Tongue (tissue), 3 donors: ENCODE measurements at places on chromosomes 4 and X. TPM values are rescaled to one million over a fixed set of nuclear protein-coding genes. Genes with fewer than 3 reads are reported as not detected.
A peak's percentile ranks its signal among the peaks of the same experiment; 100 is the strongest.

DNA sequence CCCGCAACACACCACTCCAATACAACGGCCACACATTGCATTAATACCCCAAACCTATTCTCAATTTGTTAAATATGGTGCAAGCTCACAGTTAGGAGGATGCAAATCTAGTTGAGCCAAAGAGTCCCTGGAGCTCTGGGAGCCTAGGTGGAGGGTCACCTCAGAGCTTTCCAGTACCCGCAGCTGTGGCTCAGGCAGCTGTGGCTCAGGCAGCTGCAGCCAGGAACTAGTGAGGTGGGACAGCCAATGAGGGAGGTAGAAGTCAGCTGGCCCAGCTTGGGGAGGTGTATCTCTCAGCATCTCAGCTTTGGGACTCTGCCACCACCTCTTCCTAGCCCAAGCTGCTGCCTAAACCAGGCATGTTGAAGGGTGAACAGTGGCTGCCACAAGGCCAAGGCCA, 36.7 kb upstream of the ARHGAP6 start:
- no peak for DNase-seq

NRK gene
- total RNA-seq = 256 TPM

CSAG3 gene
- total RNA-seq = not detected

DNA sequence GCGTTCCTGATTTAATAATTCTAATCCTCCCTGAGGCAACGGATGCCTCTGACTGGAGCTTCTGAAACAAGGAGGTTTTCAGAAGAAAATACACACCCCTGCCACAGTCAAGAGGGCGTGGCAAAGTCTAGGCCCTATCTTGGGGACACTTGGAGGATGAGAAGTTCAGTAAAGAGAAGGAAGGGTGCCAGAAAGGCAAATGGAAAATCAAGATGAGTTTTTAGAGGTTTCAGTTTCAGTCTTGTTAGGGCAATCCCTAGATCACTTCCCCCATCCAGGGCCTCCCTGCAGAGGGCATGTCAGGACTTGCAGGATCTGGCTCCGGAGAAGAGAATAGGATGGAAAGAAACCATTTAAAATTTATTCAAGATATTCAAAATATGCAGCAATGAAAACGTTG, 28.5 kb upstream of the FGF2 start:
- DNase-seq = peak; percentile 72

DNA sequence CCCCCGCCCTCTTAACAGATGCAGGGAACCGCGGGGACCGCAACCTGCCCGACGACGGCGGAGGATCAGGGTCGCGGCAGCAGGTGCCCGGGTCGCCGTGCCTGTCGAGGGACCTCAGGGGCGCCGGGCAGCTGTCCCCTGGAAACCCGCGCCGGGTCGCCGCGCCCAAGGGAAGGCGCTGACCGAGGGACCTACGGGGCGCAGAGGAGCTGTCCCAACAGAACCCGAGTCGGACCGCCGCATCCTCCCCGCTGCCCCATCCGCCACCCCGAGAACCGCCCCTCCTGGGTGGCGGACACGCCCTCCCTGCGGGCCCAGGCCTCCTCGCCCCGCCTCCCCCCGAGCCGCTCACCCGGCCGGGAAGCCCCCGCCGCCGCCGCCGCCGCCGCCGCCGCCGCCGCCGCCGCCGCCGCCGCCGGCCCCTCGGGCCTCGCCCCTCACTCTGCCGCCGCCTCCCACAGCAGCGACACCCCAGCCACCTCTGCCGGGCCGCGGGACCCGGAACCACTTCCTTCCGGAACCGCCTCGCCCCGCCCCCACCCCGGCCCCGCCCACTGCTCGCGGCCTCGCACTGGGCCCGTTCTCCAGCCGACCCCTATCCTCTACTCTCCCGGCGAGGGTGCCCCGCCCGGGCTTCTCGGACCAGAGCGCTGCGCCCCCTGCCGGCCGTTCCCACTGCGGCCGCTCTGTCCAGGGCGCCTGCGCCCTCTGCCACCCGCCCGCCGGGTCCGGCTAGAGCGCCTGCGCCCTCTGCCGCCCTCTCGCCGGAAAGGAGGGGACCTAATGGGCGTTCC, at the start of gene BCLAF3:
TSS of gene BCLAF3 (minus strand) at position 506 of the 794 bp plus-strand sequence. CDS start 20,797 bp downstream, outside the sequence.
- peak; percentile 93 for DNase-seq

NPY1R gene
- 6.3 TPM for total RNA-seq

GRCh38 chr4:143407888-143408287, 71.2 kb downstream of the GAB1 start:
- no peak for DNase-seq

SHROOM2 gene
- 2.6 TPM for total RNA-seq

GRCh38 chrX:37787423-37787869, 7.6 kb downstream of the CYBB start:
- no peak for DNase-seq

SYP gene
- 1.1 TPM for total RNA-seq

EVC2 gene
- 9.7 TPM for total RNA-seq

DNA sequence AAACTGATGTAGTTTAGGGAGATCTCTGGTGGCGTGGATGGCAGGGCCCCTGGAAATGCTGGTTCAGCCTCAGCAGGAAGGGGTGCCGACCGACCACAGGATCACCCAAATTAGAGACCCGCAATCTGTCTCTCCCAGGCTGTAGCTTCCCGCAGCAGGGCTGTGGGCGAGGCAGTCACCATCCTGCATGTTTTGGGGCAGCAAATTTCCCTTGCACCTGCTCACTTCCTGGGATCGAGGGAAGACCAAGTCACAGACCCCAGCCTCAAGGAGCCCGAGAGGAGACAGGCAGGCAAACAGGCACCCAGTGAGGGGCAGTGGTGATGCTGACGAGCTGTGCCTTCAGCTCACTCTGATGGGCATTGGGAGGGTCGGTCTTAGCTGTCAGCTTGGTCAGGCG, 21.2 kb upstream of the GPR78 start:
- DNase-seq = no peak

DNA sequence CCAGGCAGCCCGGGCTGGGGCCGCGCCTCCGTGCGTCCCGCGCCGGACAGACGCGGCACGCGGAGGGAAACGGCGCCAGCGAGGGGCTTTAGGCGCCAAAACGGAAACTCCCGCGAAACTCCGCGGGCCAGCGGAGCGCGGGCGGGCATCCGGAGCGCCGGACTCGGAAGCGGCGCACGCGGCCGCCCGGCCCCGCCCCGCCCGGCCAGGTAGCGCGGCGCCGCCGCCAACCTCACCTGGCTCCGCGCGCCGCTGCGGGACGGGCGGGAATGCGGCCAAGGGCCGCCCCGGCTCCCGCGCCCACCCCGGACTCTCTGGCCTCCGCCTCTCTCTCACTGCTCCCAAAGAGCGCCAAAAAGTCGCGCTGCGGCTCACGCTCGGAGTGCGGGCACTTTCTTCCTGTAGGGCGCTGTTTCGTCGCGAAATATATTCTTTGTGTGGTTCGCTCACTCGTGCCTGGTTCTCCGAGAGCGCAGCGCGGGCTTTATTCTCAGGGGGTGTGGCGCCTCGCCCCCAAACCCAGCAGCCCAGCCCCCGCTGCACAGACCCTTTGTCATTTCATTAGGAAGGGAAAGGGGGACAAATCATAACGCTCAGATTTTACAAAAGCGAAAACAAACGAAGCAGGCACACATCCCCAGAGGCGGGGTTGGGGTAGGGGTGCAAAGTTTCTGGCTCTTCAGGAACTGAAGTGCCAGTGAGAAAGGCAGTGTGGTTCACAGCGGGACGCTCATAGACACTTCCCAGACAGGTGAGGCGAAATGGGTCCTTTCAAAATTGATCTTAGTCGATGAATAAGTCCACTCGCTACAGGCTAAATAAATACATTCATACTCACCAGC, 961 bp upstream of the MBNL3 start:
- DNase-seq = peak; percentile 69

KLKB1 gene
- 1.2 TPM for total RNA-seq

GRCh38 chr4:138864961-138865720, 150.4 kb upstream of the NOCT start:
- DNase-seq = no peak

DNA sequence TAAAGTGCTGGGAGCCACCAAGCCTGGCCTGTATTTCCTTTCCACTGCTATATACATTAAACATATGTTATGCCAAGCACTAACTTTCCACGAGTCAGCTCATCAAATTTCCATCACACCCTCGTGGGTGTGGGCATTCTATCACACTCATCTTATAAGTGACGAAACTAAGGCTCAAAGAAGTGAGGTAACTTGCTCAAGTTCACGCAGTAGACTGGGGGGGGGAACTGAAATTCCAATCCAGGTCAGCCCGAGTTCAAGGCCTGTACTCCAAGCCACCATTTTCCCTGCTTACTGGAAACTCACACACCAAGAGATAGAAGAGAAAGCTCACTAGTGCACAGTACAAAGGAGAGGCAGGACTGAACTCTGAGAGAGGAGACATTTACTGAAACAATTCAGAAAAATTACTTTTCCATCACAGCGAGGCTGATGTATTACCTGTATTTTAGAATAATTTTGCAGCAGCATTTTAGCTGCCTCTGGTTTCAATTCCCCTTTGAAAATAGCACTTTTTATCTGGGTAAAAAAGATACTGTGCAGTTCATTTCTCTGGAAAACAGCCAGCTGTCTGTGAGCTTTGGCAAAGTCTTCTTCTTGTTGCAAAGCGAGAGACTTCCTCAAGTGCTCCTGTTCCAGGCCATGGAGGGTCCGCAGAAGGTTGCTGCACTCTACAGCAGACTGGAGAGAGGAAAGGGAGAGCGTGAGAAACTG, 76.8 kb downstream of the EVC2 start:
- DNase-seq = no peak
